Activated CD8-positive, alpha-beta memory T cell treated with anti-CD3 and anti-CD28 coated beads, Interleukin-2, amount 10 ng/mL, durations not matched to agents 7 days and 5 days (primary cell): ENCODE measurements at places on chromosomes 13 and 19.
A peak's percentile ranks its signal among the peaks of the same experiment; 100 is the strongest.

DNA sequence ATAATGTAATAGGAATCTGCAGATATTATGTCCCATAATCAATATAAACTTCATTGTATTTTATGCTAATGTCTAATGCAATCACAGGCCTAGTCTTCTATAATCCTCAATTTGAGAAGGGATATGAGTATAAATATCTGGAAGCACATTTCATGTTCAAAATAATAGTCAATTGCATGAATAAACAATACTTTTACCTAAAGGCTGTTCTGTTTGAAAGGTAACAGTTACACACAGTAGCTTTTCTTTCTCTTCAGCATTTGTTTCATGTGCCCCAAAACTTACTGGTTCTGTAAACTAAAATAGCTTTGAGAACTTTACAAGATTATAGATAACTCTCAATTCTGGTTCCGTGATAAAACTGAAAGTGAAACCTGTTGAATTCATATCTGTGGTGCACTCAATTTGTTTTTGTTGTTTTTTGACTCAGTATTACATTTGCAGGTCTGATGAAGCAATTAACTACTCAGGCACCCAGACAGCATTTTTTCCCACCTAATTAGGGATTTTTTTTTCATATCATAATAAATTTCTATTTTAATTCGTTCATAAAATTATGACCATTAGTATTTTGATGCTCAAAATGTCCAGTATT, 1193.8 kb downstream of the SLITRK1 start:
- no peak for DNase-seq

DNA sequence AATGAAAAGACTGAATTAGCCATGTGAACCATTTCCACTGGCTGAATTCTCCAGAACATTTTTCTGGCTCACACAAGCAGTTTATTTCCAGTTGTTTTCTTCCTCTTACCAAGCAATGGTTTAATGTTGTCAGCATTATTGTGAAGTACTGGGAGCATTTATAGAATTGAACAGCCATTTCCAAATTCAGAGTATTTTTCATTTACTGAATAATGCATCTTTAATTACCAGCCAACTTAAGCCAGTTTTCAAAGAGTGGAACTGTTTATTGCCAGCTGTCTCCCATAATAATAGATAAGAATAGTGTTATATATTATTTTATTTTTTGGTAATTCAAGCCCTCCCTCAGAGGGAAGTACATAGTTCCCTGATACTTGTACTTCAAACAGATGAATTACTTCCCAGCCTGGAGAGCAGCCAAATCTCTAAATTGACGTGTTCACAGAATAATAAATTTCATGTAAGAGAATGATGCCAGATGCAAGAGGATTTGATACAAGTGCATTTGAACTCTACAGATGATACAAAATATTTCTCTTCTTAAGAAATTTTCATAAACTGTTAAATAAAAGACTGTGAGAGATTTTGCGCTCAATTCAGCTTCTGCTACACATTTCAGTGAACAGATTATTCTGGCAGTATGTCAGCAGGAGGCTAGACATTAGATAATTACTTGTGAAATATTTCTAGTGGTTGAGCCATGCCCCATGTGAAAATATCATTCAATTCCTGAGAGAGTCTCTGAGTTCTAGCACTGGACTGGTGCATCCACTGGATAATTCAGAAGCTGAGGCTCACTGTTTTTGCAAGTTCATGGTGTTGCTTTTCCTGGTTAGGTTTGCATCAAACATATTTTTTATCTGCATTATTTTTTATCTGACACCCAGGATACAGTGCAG, 315.9 kb downstream of the SLC7A1 start:
- DNase-seq = no peak

DNA sequence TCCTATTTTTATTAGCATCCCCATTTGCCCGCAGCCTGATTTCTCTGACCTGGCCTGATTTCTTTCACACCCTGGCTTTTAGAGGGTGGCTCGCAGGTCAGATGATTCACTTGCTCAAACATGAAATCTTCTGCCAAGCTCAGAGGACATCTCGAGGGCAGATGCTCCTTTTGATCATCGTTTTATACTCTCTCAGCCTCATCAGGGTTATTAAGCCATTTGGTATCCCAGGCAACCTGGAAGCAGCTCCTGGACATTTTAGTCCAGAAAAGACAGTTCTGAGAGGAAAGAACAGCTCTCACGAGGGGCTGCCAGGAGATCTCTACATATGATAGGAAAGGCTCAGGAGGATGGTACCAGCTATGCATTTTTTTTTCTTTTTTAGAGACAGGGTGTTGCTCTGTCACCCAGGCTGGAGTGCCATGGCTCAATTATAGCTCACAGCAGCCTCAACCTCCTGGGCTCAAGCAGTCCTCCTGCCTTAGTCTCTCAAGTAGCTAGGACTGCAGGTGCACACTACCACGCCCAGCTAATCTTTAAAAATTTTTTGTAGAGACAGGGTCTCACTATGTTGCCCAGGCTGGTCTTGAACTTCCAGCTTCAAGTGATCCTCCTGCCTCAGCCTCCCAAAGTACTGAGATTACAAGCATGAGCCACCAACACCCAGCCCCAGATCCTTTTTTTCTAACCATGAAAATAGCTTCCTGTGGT, 165.4 kb downstream of the KATNAL1 start:
- no peak for DNase-seq

DNA sequence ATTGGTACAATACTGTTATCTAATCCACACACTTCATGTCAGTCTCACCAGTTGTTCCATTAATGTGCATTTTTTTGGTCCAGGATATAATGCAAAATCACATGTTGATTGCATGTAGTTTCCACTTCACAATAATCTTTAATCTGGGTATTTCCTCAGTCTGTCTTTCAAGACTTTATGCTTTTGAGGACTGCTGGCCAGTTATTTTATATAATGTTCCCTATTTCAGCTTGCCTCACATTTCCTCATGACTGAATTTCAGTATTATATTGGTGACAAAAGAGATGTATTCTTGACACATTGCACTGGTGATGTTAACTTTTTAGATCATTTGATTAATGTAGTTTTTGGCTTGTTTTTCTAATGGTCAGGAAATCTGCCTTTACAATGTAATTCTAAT, 368.3 kb downstream of the IRS2 start:
- no peak for DNase-seq

- DNase-seq = no peak
These were observed 903 bp downstream of the PIN1 start for GRCh38 chr19:9836021-9836420.

DNA sequence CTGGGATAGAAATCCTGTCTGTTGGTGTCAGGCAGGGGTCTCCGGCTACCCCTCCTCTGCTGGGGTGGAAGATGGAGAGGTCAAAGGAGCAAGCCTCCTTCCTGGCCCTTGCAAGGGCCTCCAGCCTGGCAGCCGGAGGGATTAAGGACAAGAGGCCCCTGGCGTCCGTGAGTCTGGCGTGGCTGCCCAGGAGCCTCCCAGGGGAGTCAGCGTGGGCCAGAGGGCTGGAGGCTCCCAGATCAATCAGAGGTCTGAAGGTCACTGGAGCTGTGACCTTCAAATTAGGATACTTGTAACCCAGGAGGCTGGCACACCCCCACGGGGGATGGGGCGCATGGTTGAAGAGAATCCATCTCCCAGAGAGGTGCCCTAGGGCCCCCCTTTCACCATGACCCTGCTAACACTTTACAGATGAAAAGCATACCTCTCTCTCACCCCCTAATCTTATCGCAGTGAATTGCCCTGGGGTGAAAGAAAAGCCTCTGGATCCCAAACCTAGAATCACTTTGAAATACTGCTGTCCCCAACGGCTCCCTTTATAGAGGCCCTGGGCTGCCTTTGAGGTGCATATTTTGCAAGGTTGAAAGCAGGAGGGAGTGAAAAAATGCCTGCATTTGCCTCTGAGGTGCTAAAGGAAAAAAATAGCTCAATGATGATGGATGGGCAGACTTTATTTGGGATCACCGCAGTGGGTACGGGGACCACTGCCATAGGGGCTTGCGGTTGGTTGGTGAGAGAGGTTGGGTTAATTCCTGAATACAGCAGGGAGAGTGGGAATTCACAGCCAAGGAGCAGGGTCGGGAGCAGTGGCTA, 44.9 kb upstream of the PEG3 start:
- no peak for DNase-seq

DNA sequence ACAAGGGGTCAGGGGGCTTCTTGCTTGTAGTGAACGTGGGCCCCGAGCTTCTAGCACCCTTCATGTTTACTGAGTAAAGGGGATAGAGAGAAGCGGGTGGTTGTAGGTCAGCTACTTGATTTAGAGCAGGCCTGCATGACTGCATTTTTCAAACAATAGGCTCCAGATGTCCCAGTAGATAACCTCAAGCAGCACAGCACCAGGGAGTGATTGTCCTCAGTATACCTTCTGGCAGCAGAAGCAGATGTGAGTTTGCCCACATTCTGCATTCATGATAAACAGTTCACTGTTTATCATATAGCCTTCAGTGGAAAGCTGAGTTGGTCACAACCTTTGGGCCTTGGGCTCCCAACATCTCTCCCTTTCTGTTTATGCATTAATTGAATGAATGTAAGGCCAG, 4.8 kb downstream of the ZNF439 start:
- no peak for DNase-seq

- DNase-seq = no peak
These were observed 793.0 kb downstream of the OLFM4 start for GRCh38 chr13:53821632-53822031.

DNA sequence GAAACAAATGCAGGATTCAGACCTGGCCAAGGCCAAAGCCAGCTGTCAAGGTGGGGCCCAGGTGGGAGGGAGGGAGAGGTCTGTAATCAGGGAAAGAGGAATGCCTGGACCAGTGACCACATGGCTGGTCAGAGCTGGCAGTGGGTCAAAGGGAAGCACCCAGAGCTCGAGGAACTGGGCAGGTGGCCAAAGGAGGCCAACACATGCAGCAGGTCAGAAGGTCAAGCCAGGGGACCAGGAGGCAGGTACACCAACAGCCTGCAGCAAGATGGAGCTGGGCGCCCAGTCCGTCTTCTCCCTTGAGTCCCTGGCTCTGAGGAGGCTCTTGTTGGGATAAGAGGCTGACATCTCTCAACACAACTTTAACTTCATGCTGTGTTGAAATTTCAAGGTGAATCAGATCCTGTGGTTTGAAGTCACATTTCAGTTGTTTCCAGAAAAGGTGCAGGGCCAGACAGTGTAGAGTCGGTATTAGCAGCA, 17.1 kb downstream of the GPATCH1 start:
- no peak for DNase-seq

- DNase-seq = no peak
These were observed 13.9 kb downstream of the SGTA start for GRCh38 chr19:2769218-2769617.

DNA sequence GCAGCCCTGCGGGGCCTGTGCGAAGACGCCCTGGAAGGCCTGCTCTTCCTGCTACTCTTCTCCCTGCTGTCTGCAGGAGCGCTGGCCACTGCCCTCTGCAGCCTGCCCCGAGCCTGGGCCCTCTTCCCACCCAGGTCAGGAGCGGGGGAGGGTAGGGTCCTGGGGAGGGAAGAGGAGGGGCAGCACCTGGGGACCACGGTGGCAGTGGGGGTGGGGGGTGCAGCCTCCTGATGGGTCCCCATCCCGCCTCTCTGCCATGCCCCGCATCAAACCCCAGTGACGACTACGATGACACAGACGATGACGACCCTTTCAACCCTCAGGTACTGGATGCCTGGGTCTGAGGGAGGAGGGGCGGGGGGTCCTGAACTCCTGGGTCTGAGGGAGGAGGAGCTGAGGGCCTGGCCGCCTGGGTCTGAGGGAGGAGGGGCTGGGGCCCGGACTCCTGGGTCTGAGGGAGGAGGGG, 13.4 kb upstream of the LENG8 start:
- DNase-seq = no peak

- no peak for DNase-seq
These were observed 146.9 kb downstream of the LMO7 start for GRCh38 chr13:75782985-75783384.

DNA sequence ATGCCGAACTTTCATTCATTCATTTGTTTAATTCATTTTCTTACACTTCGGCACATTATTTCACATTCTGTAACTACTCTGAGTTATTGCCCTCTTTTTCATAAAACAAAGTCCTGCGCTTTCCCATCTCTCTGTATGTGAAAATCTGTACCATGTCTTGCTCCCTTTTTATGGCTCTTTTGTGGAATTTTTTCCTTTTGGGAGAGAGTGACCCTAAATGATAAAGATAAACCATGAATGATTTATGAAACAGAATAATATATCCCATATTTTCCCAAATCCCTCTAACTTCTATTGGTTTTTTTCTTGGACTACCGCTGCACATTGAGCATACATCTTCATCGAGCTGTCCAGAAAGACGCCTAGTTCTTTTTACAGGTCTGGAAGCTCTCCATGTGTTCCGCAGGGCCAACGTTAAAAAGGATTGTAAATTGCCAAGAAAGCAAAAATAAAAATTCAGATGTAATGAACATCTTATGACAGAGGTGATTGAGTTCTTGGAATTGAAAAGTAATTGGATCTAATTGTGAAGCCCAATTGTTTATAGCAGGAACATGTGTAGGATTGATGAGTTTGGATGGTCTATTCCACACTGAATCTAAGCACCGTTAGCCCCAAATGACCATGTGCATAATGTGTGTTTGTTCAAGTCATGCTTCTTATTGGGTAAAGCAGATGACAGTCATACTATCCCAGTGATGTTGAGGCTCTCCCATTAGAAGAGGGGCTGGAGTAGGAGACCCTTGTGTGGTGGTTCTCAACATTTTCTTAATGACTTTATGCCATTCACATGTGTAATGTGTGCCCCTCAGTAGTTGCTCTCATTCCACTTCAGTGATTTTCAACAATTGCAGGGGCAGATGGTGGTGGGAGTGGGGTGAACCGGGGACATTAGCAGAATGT, 378.9 kb downstream of the DLEU7 start:
- DNase-seq = no peak

DNA sequence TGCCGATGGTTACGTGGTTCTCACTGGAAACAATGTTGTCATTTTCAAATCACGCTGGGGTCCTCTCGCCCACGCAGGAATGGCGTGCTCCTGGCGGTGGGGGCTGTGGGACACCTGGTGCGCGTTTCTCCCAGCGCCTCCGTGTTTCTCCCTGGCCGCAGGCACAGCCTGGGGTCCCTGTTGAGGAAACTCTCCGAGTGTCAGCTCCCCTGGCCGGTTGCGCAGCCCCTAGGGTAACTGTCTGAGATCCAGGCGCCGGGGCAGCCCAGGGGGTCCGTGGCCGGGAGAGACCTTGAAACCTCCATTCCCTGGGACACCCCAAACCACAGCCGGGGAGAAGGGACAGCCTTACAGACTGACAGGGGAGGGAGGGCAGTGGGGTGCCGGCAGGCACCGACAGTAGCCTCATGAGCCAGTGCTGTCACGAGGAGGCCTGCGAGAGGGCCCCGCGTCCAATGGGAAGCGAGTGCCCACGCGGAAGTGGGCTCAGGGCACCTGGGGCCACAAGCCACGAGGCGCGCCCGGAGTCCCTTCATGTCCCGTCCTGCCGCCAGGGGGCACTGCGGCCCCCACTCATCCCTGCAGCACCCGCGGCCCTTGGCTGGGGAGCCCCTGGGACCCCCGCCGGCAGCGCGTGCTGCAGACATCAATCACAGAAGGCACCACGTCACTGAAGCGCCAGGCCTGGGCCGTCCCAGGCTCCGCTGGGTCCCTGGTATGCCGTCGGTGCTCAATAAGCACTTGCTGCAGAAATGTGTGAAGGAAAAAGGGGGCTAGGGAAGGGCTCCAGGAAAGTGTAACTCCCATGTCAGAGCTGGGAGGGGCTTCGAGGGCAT, 9.5 kb downstream of the ADAMTSL5 start:
- DNase-seq = peak; percentile 75

GRCh38 chr13:56700324-56700723, 440.4 kb upstream of the PRR20A start:
- no peak for DNase-seq
